NCI-H2081 (cell line): ENCODE measurements at places on chromosomes 1 and 21.

- DNase-seq: no peak
Measured at GRCh38 chr1:153610811-153611301, 2.1 kb downstream of the S100A16 start.

DNA sequence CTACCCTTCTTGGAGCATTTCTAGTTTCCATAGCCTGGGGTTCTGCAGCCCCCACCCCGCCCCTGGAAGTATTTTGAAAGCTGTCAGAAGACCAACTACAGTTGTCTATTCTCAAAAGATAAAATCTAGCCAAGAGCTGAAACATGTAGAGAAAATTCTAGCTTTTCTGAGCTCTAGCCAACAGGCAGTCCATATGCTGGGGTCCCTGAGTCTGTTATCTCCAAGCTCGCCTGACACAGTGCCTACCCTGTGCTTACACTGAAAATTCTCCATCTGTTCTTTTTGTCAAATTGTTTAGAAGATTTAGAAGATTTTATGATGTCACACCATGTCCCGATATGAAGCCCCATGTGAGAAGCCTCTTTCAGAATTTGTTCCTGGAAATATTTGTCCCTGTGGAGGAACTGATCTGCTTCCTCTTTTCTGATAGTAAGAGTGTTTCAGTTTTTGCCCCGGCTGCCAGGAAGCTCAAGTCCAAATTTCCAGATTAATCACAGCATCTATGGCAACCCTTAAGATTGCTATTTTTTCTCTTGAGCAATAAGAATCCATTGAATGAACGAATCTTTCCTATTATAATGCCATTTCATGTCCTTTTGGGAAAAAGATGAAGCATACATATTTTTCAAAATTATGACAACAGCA, 23.7 kb upstream of the CSF3R start:
- no peak for DNase-seq

- peak; percentile 96 for DNase-seq
Measured at GRCh38 chr1:229171934-229172333, 99.0 kb upstream of the RAB4A start.

GRCh38 chr1:113191579-113192076, 118.6 kb downstream of the LRIG2 start:
- DNase-seq: no peak

DNA sequence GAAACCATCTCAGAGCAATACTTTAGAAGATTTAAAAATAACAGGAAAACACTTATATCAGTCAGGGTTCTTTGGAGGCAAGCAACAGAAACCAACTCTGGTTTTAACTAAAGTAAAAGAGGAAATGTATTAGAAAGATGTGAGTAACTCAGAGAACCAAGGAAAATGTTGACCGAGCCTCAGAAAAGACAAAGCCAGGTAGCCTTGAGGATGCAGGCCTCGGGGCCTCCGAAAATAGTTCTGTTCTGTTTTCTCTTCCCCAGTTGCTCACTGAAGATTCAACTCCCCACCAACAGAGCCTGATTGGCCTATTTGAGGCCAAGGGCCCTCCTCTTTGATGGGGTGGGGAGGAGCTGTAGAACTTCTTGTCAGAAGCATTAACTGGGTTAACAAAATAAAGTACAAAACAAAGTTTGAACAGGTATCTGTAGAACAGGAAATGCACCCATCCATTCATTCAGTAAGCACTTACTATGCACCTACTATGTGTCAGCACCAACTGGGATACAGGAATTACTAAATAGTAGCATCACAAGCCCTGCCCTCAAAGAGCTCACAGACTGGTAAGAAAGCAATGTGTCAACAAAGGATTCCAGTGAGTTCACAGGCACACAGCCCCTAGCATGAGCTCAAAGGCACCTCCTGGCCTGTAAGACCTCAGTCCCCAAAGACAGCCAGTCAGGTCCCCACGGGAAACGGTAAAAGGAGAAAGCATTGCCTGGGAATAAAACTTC, 12.6 kb downstream of the SLAMF8 start:
- DNase-seq: no peak

- no peak for DNase-seq
Measured at GRCh38 chr1:10856863-10857598, 60.6 kb upstream of the CASZ1 start.

DNA sequence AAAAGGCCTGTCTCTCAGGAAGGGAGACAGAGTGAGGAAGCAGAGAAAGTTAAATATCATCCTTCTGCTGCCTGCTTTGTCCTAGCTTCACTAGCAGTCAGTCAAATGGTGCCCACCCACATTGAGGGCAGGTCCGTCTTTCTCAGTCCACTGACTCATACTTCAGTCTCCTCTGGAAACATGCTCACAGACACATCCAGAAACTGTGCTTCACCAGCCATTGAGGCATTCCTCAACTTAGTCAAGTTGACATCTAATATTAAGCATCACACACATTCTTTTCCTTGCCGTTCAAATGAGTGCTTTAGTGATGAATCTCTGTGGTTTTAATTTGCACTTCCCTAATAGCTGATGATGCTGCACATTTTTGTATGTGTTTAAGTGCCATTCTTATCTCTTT, 777.8 kb upstream of the PRMT6 start:
- no peak for DNase-seq

- no peak for DNase-seq
Measured at GRCh38 chr1:155205969-155206593, 1.6 kb downstream of the THBS3 start.

DNA sequence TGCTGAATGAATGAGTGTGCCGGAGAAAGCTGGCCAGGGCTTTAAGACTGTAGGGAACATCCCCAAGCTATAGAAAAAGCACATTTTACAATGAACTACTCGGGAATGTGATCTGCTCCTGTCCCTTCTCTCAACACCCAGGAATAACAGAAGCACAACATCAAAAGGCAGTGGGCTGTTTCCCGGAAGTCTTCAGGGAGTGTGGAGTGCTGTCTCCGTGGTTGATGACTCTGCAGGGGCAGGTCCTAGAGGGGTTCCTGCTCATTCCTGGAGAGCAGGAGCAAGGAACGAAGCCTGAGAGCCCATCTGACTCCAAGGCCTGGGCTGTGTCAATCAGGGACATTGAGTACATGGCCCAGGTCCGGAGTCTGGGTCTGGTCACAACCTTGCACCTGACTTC, 4.9 kb upstream of the IL22RA1 start:
- DNase-seq: no peak
